ENCODE measurements at places on chromosomes 16 and 17. TPM values are rescaled to one million over a fixed set of nuclear protein-coding genes. Genes with fewer than 3 reads are reported as not detected.

DNA sequence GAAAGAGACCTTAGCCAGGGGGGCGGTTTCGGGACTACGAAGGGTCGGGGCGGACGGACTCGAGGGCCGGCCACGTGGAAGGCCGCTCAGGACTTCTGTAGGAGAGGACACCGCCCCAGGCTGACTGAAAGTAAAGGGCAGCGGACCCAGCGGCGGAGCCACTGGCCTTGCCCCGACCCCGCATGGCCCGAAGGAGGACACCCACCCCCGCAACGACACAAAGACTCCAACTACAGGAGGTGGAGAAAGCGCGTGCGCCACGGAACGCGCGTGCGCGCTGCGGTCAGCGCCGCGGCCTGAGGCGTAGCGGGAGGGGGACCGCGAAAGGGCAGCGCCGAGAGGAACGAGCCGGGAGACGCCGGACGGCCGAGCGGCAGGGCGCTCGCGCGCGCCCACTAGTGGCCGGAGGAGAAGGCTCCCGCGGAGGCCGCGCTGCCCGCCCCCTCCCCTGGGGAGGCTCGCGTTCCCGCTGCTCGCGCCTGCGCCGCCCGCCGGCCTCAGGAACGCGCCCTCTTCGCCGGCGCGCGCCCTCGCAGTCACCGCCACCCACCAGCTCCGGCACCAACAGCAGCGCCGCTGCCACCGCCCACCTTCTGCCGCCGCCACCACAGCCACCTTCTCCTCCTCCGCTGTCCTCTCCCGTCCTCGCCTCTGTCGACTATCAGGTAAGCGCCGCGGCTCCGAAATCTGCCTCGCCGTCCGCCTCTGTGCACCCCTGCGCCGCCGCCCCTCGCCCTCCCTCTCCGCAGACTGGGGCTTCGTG is at the start of gene MAPT:
MAPT (plus strand) TSS at position 533 of the 763 bp plus-strand sequence. CDS start 67,784 bp downstream, outside the sequence.
- H3K36me3 ChIP-seq: no peaks in the 10 kb centered on the region
- peak; percentile 85 for DNase-seq
- peaks cover 19% of the 10 kb centered on the region for H3K4me1 ChIP-seq
- peak within 1 kb of the TSS; percentile 75 for H3K4me3 ChIP-seq
- H3K27ac ChIP-seq: no peak within 1 kb of the TSS

- no peak for DNase-seq
- no peaks in the 10 kb centered on the region for H3K36me3 ChIP-seq
- H3K27ac ChIP-seq: no peak overlapping the region
- H3K4me1 ChIP-seq: peaks cover 11% of the 10 kb centered on the region
These were observed 179.7 kb downstream of the NPIPB11 start for GRCh38 chr16:29226782-29227181.

GRCh38 chr16:4385789-4386450 is 14.3 kb downstream of the VASN start:
- no peak for DNase-seq
- no peaks in the 10 kb centered on the region for H3K4me1 ChIP-seq
- H3K27me3 ChIP-seq: no peaks in the 10 kb centered on the region
- H3K4me3 ChIP-seq: no peak overlapping the region

Gene NME1
- 301 TPM for total RNA-seq

GRCh38 chr16:11298143-11298900 is 17.2 kb upstream of the PRM1 start:
- H3K4me3 ChIP-seq: no peak overlapping the region
- DNase-seq: no peak
- H3K4me1 ChIP-seq: peaks cover 38% of the 10 kb centered on the region
- H3K27me3 ChIP-seq: peaks cover 2% of the 10 kb centered on the region

DNA sequence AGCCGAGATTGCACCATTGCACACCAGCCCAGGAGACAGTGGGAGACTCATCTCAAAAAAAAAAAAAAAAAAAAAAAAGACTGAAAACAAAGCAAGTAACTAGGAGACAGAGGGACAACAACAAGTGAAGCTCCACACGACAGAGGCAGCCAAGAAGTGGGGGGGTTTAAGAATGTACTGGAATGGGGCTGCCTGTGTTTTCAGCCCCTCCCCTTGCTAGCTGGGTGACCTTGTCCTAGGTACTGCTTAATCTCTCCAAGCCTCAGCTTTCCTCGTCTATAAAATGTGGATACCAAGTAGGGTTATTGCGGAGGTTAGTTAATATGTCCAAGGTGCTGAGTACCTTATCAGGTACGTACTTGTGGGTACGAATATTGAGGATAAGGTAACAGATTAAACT is 163.8 kb upstream of the CACNG5 start:
- no peaks in the 10 kb centered on the region for H3K27me3 ChIP-seq
- H3K36me3 ChIP-seq: peaks cover 35% of the 10 kb centered on the region
- H3K27ac ChIP-seq: no peak overlapping the region
- no peak for DNase-seq

Gene MAF
- 18.6 TPM for total RNA-seq

Gene KRTAP16-1
- total RNA-seq: not detected

Gene IRX3
- total RNA-seq: not detected

GRCh38 chr17:20999841-21000532 is 42.8 kb downstream of the USP22 start:
- H3K4me3 ChIP-seq: no peak overlapping the region
- peaks cover 46% of the 10 kb centered on the region for H3K4me1 ChIP-seq
- H3K27ac ChIP-seq: peak overlapping the region; percentile 40
- peaks cover 40% of the 10 kb centered on the region for H3K36me3 ChIP-seq
- H3K27me3 ChIP-seq: no peaks in the 10 kb centered on the region

Gene NR1D1
- 6.5 TPM for total RNA-seq

Gene SLC52A1
- 0.13 TPM for total RNA-seq

GRCh38 chr17:38620551-38621277 is 15.0 kb upstream of the SRCIN1 start:
- no peak overlapping the region for H3K4me3 ChIP-seq
- no peak for DNase-seq
- H3K36me3 ChIP-seq: no peaks in the 10 kb centered on the region
- H3K27me3 ChIP-seq: peaks cover 15% of the 10 kb centered on the region
- H3K4me1 ChIP-seq: peaks cover 4% of the 10 kb centered on the region
- H3K27ac ChIP-seq: no peak overlapping the region

DNA sequence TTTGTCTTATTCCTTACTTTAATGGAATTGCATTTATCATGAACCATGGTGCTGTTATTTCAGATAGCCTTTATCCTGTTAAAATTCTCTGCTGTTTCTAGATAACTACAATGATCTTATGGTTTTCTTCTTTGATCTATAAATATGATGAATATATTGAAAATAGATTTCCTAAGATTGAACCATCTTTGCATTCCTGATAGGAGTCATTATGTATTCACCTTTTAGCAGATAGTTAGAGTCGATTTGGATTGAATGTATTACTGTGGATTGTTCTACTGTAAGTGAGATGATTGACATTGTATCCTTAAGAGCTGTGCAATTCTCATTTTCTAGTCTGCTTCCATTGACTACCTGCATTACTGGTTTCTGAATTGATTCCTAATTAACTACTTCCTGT is 165.0 kb upstream of the CACNG3 start:
- no peaks in the 10 kb centered on the region for H3K27me3 ChIP-seq
- H3K27ac ChIP-seq: no peak overlapping the region
- peaks cover 72% of the 10 kb centered on the region for H3K36me3 ChIP-seq
- H3K4me1 ChIP-seq: peaks cover 14% of the 10 kb centered on the region
- H3K4me3 ChIP-seq: no peak overlapping the region
- no peak for DNase-seq

GRCh38 chr16:48542020-48542473 is 67.9 kb downstream of the N4BP1 start:
- peaks cover 16% of the 10 kb centered on the region for H3K4me1 ChIP-seq
- no peak overlapping the region for H3K27ac ChIP-seq
- H3K36me3 ChIP-seq: peaks cover 22% of the 10 kb centered on the region
- no peaks in the 10 kb centered on the region for H3K27me3 ChIP-seq
- H3K4me3 ChIP-seq: no peak overlapping the region
- peak; percentile 52 for DNase-seq

- DNase-seq: no peak
- no peaks in the 10 kb centered on the region for H3K36me3 ChIP-seq
- H3K4me3 ChIP-seq: no peak overlapping the region
- no peak overlapping the region for H3K27ac ChIP-seq
These were observed 70.3 kb downstream of the PMP22 start for GRCh38 chr17:15194859-15195277.

- DNase-seq: no peak
- H3K27ac ChIP-seq: no peak overlapping the region
- no peaks in the 10 kb centered on the region for H3K27me3 ChIP-seq
- peaks cover 64% of the 10 kb centered on the region for H3K4me1 ChIP-seq
These were observed 4.2 kb downstream of the MSI2 start for GRCh38 chr17:57260325-57261083.

DNA sequence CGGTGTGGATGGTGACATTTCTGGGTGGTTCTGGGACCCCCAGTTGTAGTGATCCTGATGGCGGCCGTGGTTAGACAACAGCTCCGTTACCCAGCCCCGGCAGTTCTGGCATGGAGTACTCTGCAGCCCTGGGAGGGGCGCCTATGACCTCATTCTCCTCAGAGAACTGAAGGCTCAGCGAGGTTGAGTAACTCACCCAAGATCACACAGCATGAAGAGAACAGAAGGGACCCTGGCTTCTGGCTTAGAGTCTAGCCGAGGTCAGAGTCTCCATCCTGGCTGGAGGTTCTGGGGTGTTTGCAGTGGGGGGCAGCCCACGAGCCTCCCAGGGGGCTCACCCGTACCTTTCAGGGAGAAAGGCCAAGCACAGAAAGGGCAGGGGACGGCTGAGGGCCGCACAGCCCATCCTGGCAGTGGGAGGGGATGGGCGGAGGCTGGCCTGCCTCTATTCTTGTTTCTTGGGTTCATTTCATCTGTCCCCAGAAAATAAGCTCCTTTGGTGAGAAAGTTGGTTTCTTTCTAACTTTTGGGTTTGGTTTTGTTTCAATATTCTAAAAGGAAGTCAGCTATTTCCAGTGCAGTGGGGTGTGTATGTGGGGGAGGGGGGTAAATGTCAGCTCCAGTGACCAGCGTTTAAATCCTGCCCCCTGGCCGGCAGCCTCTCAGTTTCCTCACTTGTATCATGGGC is 13.2 kb downstream of the ZFPM1 start:
- peaks cover 66% of the 10 kb centered on the region for H3K4me1 ChIP-seq
- H3K27me3 ChIP-seq: no peaks in the 10 kb centered on the region
- DNase-seq: peak; percentile 54
- no peak overlapping the region for H3K4me3 ChIP-seq

Gene GAS2L2
- total RNA-seq: 0.34 TPM

DNA sequence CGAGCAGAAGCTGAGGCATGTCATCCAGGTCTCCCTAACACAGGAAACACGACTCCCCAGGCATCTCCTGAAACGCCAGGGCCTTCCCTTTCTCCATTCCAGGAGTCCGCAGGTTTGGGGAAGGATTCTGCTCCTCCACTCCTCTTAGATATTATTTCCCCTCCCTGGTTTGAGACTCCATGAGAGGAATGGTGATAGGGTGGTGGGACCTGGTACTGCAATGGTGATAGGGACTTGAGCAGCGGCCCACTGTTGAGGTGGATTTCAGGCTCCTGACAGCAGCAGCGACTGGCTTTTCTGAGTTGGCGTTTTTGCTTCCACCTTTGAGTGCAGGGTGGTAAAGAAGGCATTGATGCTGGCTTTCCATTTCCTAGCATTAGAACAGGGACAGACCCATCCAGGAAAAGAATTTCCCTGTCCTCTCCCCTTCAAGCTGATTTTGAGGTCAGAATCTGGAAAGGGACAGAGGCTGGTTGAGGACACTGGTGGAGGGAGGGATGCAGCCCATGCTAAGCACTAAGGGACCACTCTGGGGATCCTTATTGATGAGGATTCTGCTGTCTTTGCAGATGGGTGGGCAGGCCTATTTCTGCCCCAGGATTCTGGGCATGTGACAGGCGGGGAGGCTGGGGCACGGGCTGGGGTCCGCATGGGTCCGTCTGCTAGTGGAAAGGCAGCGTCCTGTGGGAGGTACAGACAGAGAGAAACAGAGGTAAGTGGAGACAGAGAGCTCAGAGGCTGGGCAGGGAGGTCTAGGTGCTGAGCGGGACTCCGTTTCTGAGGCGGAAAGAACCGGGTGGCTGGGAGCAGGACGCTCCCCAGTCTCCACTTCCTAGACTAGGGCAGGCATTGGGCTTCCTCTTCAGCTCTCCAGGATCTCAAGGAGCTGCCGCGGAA is 1.3 kb upstream of the TBX4 start:
- peaks cover 48% of the 10 kb centered on the region for H3K27me3 ChIP-seq
- H3K36me3 ChIP-seq: no peaks in the 10 kb centered on the region
- no peak overlapping the region for H3K4me3 ChIP-seq
- no peak for DNase-seq

- DNase-seq: no peak
- no peak overlapping the region for H3K4me3 ChIP-seq
- peaks cover 1% of the 10 kb centered on the region for H3K27me3 ChIP-seq
- H3K27ac ChIP-seq: no peak overlapping the region
These were observed 76.2 kb upstream of the TMEM97 start for GRCh38 chr17:28242791-28243190.

DNA sequence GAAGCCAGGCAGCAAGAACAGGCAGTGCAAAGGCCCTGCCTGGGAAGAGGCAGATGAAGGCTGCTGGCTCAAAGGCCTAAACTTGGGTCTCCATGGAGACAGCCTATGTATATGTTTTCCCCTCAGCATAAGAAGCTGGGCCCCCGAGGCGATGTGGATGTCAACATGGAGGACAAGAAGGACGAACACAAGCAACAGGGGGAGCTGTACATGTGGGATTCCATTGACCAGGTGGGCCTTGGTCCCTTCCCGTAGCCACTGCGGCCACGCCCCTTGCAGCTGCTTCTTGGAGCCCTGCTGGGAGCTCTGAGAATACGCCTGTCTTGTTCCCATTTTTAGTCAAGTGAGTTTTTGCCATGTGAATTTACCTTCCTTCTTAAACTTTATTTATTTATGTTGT is 106.0 kb downstream of the SDR42E1 start:
- H3K27ac ChIP-seq: no peak overlapping the region
- no peaks in the 10 kb centered on the region for H3K27me3 ChIP-seq
- no peak for DNase-seq
- H3K4me3 ChIP-seq: no peak overlapping the region
- H3K36me3 ChIP-seq: no peaks in the 10 kb centered on the region

GRCh38 chr16:79054211-79054984 is 546.1 kb downstream of the MAF start:
- H3K27me3 ChIP-seq: no peaks in the 10 kb centered on the region
- H3K36me3 ChIP-seq: no peaks in the 10 kb centered on the region
- H3K27ac ChIP-seq: no peak overlapping the region
- no peak overlapping the region for H3K4me3 ChIP-seq
- H3K4me1 ChIP-seq: no peaks in the 10 kb centered on the region
- no peak for DNase-seq

DNA sequence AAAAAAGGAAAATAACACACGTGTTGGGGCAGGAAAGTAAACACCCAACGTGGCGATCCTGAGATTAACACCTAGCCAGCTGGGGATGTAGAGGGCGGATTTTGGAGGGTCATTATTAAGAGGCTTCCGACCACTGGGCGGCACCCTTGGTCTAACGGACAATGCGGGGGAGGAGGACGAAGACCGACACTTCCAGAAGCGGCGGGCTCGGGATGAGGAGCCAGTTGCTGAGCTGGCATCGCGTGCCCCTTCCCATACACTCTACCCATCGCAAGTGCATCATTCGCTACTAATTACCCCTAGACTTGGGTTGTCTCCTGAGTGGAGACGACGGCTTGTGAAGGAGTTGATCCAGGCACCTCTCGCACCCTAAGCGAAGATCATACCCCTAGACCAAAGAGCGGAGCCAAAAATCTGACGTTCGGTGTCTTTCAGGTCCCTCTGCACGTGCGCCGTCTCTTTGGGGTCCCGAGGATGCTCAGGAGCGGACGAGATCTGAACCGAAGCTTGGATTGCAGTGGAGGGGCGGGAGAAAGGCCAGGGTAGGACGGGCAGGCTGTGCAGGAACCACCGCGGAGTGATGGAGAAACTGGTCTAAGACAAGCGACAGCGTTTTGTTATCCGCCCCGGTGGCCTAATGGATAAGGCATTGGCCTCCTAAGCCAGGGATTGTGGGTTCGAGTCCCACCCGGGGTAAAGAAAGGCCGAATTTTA is 17.6 kb downstream of the ZNF213 start:
- peaks cover 20% of the 10 kb centered on the region for H3K4me1 ChIP-seq
- DNase-seq: peak; percentile 93
- H3K4me3 ChIP-seq: peak overlapping the region; percentile 73
- H3K27ac ChIP-seq: peak overlapping the region; percentile 83
- H3K27me3 ChIP-seq: peaks cover 6% of the 10 kb centered on the region
- H3K36me3 ChIP-seq: peaks cover 3% of the 10 kb centered on the region
